Activated T-cell treated with anti-CD3 and anti-CD28 coated beads, Interleukin-2, amount 50 U/mL, for 72 hours (primary cell): ENCODE measurements at places on chromosomes 11 and 22. TPM values are rescaled to one million over a fixed set of nuclear protein-coding genes. Genes with fewer than 3 reads are reported as not detected.

Gene APOL5
- not detected for total RNA-seq

Gene HBG2
- not detected for total RNA-seq

Gene CD248
- total RNA-seq: 3.0 TPM

DNA sequence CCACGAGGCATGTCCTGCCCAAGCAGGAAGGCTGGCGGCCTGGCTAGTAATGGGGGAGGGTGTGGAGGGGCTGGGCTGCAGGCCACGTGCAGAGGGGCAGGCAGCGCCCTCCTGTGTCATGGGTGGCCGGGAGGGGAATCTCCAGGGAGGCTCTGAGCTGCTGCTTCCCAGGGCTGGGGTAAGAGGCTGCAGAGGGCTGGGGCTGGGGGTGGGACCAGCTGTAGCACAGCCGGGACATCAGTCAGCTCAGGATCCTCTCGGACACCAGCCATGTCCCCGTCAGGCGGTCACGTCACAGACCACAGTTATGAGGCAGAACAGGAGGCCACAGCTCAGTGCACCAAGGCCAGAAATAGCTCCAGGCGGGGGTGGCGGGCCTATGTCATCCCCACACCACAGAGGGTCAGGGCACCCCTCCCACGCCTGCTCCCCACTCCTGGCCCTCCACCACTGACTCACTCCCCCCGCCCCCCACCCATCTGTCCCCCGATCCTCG, 21.1 kb downstream of the RTN4R start:
- H3K27me3 ChIP-seq: no peaks in the 10 kb centered on the region
- H3K36me3 ChIP-seq: no peaks in the 10 kb centered on the region
- H3K4me1 ChIP-seq: peaks cover 37% of the 10 kb centered on the region

DNA sequence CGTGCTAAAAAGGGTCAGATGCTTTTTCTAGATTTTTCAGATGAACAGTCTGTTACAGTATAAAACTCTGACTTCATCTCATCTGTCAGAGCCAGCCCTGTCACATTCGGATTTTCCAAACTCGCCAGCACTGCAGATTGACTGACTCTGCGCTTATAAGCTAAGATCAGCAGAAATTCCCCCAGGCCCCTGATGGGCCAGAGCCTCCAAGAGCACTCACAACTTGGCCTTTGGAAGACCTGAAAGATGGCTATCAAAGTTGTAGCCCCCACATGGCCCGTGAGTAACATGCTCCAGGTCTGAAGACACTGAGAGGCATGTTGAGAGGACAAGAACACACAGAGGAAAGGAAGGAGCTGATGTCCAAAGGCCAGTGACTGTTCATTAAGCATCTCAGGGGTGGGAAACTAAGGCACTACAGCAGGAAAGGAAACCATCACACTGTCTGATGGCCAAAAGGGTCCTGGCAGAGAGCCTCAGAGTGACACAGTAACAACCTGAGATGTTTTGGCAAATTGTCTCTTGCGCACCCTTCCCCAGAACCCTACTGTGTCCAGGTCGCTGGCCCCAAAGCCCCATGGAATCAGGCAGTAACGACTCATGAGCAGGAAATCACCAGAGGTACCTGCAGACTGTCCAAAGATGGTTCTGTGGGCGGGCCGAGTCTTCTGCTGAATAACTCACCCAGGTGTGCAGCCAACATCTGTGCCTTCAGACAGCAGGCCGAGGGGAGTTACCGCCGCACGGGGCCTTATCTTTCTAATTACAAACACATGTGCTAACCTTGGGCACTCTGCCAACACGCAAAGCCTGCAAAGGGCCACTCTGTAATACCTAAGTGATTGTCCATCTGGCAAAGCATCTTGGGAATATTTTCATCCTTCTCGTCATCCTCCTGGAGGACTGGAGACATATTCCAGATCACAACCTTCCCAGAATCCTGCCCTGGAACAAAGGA, 23.6 kb downstream of the HIRA start:
- H3K4me1 ChIP-seq: peaks cover 14% of the 10 kb centered on the region
- DNase-seq: no peak
- H3K4me3 ChIP-seq: no peak overlapping the region
- H3K27me3 ChIP-seq: no peaks in the 10 kb centered on the region
- H3K27ac ChIP-seq: no peak overlapping the region
- H3K36me3 ChIP-seq: peaks cover 6% of the 10 kb centered on the region

- peaks cover 57% of the 10 kb centered on the region for H3K4me1 ChIP-seq
- H3K36me3 ChIP-seq: peaks cover 18% of the 10 kb centered on the region
- H3K27ac ChIP-seq: peak overlapping the region; percentile 34
- no peak overlapping the region for H3K4me3 ChIP-seq
Measured at GRCh38 chr11:96107143-96107824, 183.4 kb upstream of the MTMR2 start.

DNA sequence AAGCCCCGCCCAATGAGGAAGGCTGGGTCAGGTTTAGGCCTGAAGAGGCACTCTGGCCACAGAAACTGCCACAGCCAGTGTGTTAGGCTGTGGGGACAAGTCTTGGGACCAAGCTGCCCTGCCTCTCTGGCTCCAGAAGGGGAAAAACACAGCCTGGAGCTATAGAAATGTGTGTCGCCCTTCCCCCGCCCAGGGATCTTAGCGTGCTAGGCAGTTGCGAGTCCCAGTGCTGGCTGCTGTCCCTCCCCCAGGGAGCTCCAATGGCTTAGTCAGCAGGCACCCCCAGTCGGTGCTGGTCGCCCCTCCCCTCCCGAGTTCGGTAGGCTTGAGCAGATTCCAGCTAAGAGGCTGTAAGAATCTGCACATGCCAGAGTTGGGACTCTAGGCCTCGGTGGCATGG, 99.5 kb upstream of the API5 start:
- H3K4me3 ChIP-seq: no peak overlapping the region
- no peak overlapping the region for H3K27ac ChIP-seq
- H3K36me3 ChIP-seq: peaks cover 2% of the 10 kb centered on the region
- no peak for DNase-seq

- peaks cover 20% of the 10 kb centered on the region for H3K4me1 ChIP-seq
- no peaks in the 10 kb centered on the region for H3K36me3 ChIP-seq
- DNase-seq: peak; percentile 3
- H3K27me3 ChIP-seq: no peaks in the 10 kb centered on the region
- peak overlapping the region; percentile 20 for H3K4me3 ChIP-seq
Measured at GRCh38 chr22:40764763-40765441, 54.2 kb downstream of the SLC25A17 start.
